ENCODE measurements at places on chromosomes 11 and 22.

- no peak for DNase-seq
These were observed 2.8 kb downstream of the MYOD1 start for GRCh38 chr11:17722000-17722643.

GRCh38 chr11:115322553-115323203 lies 181.5 kb downstream of the CADM1 start:
- no peak for DNase-seq

DNA sequence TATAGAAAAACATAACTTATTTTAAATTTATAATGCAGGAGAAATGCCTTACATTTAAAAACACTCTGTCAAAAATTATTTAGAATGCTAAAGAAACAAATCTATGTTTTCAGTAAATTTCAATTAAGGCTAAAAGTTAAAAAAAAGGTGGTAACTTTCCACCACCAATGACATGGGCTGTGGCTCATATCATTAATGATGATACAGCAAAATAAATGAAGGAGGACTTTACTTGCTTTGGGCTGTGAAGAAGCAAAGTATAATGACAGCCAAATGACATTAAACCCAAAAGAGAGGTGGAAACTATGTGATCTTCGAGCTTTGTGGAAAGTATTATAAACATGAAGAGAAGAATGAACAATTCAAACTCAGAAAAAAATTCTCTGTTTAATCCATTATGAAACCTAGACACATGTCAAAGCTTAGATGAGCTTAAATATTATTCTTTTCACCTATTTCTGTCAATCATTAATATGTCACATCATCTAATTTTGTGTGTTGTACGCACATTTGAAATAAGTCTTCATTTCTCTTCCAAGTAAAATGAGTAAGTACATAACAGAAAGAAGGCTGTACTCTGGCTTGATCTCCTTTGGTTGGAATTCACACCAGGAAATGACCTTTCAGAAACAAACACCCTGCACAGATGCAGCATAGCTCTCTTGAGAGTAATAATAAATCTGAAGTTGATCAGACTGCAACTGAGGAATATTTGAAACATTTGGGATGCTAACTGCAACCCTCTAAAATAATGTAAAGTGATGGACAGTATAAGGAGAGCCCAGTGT lies 265.8 kb downstream of the TTC28 start:
- no peak for DNase-seq

DNA sequence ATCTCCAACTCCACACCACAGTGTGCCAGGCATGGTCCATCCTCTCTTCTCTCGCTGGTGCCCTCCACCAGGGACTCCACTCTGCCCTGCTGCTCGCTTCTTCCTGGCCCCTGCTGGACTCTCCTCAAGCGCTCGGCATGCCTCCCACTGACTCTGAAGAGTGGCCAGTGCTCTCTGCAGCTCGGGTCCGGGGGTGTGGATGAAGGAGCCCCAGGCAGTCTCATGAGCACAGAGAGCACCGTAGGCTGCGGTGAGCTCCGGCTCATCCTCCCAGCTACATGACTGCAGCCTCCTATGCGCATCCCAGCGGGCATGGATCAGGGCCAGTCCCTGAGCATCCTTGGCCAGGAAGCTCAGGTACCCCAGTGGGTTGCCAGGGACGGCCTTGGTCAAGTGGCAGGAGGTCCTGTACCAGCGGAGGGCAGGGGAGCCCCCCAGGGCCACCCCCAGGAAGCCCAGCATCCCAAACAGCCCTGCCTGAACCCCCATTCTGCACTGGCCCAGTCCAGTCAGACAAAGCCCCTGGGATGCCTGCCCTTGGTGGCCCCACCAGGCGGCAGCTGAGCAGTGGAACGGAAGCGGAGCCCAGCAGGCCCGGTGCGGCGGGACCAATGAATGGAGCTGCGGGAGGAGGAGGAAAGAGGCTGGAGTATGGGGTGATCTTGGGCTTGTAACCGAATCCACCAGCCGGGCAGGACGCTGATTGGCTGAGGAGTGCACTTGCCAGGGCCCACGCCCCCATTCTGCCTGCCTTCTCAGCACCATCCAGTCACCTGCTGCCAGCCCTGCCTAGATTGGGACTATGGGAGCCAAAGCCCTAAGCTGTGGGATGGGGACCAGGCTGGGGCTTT lies at the start of gene PLA2G3:
TSS of gene PLA2G3 (minus strand) at position 643 of the 851 bp plus-strand sequence. CDS start at position 489, 154 bp downstream.
- DNase-seq, result peak; percentile 87

GRCh38 chr11:85540635-85541205 lies 86.4 kb downstream of the DLG2 start:
- no peak for DNase-seq

GRCh38 chr11:72160319-72160718 lies 24.8 kb downstream of the FOLR3 start:
- no peak for DNase-seq

DNA sequence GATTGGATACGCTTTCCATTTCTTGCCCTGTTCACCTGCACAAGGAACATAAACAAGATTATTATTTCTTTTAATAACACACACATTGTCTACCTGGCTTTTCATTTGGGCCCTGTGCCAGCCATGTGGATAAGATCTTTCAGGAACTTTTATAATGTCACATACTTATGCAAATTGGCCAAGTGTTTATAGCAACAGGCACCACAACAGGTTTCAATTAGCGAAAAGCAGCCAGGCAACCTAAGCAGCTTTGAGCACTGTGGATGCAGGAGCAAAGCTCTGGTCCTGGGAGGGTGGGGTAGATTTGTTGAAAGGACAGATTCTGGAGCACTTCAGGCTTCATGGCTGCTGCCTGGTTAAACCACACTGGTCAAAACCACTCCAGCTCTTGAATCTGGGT lies 217.4 kb downstream of the BARX2 start:
- DNase-seq, result no peak

- no peak for DNase-seq
These were observed 28.4 kb downstream of the YAP1 start for GRCh38 chr11:102138670-102139069.

- DNase-seq, result no peak
These were observed 60.4 kb downstream of the LARGE2 start for GRCh38 chr11:45982656-45983470.

DNA sequence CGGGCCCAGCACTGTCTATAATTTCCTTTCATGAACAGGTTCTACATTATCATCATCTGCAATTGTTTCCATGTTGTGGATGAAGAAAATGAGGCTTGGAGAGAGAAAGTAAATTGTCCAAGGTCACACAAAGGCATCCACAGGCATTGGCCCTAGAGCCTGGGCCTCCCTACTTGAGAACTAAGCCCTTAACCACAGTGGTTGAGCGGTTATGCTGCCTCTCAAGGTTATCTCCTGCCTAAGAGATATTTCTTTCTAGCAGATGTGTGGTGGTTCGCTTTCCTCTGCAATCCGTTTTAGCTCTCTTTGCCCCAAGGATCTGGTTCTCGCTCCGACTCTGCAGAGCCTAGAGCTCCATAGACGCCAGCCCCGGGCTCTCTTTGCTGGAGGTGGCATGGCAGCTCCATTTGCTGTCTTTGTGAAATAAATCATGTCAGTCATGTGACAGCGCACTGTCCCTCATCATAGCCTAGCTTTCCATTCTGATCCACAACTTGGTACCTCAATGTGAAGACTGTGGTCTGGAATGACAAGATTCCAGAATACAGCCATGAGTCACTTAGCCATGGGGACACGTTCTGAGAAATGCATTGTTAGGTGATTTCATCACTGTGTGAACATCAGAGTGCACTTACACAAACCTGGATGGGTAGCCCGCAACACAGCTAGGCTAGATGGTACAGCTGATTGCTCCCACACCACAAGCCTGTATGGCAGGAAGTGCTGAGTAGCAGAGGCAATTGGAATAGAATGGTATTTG lies 27.2 kb downstream of the RPS6KA4 start:
- no peak for DNase-seq

DNA sequence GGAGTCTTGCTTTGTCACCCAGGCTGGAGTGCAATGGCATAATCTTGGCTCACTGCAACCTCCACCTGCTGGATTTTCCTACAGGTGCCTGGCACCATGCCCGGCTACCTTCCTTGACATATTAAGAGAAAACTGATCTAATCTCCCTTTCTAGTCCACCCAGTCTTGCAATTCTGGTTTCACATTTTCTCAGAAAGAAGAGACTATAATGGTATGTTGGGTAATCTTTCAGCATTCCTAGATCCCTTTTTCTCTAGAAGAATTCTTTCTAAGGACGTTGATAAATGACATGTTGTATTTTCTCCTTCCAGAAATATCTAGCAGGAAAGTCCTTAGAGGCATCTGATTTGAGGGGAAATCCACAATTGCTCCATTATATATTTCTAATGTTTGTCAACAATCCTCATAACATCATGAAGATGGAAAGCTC lies 10.4 kb upstream of the HSPA8 start:
- DNase-seq, result no peak

- no peak for DNase-seq
These were observed 76.5 kb upstream of the SNX19 start for GRCh38 chr11:130992788-130993187.

GRCh38 chr11:86726118-86726753 lies 53.8 kb upstream of the ME3 start:
- no peak for DNase-seq

GRCh38 chr11:116285026-116285425 lies 487.8 kb downstream of the BUD13 start:
- no peak for DNase-seq

- DNase-seq, result no peak
These were observed 20.7 kb downstream of the FAM83F start for GRCh38 chr22:40015358-40015976.

DNA sequence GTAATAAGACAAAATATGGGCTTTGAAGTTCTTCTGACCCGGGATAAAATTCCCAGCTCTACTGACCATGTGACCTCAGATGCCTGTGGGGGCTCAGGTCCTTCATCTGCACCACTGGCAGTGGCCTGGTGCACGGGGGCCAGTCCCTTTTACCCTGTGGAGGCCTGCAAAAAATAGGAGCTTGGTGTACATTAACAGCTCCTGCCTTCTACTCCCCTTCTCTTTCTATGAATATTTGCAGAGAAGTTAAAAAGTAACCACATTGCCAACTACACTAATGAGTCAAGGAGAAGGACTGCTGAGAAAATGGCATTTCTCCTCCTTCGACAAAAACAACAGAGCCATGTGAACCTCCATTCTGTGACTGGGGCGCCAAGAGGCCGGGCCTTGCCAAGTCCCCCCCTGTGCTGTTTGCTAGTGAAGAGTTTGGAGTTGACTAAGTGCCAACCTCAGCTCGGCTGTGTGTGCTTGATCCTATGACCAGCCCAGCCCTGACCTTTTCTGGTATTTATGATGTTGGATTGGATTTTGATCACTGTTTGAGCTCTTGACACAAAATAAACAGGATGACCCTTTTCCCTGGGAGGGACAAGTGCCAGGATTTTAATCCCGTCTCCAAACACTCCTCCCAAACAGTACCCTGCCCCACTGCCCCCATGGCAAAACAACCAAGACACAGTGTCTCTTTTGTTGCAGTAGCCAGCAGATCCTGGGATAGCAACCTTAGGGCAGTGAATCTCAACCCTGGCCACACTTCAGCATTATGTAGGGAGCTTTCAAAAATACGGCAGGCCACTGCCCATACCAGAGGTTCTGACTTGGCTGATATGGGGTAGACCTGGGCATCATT lies 380.1 kb downstream of the LARGE1 start:
- DNase-seq, result no peak

GRCh38 chr22:42626951-42627625 lies 12.4 kb upstream of the POLDIP3 start:
- DNase-seq, result no peak

- no peak for DNase-seq
These were observed 100.4 kb upstream of the DDI1 start for GRCh38 chr11:103936059-103936458.

DNA sequence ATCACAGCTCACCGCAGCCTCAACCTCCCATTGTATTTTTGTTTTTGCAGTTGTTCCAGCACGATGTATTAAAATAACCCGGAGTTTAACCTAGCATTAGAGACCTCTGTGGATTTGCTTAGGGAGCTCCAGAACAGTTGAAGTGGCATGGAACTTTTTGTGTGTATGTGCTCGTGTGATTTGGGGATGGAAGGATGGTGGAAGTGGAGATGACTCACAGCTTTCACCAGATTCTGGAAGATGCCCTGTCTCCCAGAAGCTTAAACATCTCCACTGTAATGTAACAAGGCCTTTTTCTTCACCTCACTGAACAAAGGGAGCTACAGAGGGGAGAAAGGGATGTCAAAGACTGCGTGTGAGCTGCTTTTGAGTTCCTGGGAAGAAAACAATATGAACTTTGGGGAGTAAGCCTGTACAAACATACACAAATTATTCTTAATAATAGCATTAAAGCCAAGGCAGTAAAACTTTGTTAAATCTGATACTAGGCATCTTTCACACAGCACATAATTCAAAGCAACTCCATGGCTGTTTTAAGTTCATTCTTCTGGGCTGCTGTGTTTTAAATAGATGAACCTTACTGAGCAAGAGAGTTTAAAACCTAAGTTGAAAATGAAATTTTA lies 226.4 kb downstream of the ADAMTS15 start:
- DNase-seq, result no peak

DNA sequence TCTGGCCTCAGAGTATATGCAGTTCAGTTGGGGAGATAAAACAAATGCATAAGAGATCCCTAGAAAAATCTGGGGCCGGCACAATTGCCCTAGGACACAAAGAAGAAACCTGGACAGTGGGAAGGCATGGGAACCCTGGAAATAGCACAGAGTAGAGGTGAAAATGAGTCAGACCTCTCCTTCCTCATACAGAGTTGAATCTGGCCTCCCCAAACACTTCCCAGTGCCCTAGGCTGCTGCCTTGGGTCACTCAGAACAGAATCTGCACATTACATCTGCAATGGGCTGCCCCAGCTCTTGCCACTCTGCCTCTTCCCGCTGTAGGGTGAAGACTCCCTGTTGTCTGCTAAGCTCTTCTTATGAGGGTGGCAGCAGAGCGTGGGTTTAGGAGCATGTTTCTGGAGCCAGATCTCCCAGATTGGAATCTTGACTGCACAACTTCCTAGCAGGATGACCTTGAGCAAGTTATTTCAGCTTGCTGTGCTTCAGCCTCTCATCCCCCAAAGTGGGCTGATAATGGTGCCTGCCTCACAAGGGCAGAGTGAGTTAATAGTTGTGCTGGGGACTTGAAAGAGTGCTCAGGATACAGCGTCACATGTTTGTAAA lies 47.1 kb upstream of the NECTIN1 start:
- peak; percentile 34 for DNase-seq

GRCh38 chr11:78573271-78573670 lies 1.4 kb downstream of the NARS2 start:
- DNase-seq, result no peak

Measured in chondrocyte (in vitro differentiated cells).